IMR-90 (cell line): ENCODE measurements at places on chromosomes 13 and 19. TPM values are rescaled to one million over a fixed set of nuclear protein-coding genes. Genes with fewer than 3 reads are reported as not detected.

KLK15 gene
- not detected in 2 replicates for total RNA-seq

- no peak for DNase-seq
These were observed 69.9 kb downstream of the ABCC4 start for GRCh38 chr13:95231393-95231792.

GRCh38 chr13:98976338-98976737 lies 1.5 kb downstream of the DOCK9 start:
- DNase-seq: peak; percentile 53

- no peak for DNase-seq
These were observed 39.4 kb downstream of the ZNF846 start for GRCh38 chr19:9729162-9729561.

- DNase-seq: no peak
These were observed 14.6 kb downstream of the PDS5B start for GRCh38 chr13:32600890-32601289.
